Upper lobe of right lung (tissue), 1 donor: ENCODE measurements at places on chromosomes 7 and 10. TPM values are rescaled to one million over a fixed set of nuclear protein-coding genes. Genes with fewer than 3 reads are reported as not detected.

- peak; percentile 65 for DNase-seq
- peak overlapping the region; percentile 83 for H3K27ac ChIP-seq
- peak overlapping the region; percentile 33 for H3K4me3 ChIP-seq
- H3K4me1 ChIP-seq = peaks cover 49% of the 10 kb centered on the region
Observed at GRCh38 chr7:101121991-101122932, 4.6 kb upstream of the SERPINE1 start.

The ASB10 gene
- not detected for total RNA-seq

DNA sequence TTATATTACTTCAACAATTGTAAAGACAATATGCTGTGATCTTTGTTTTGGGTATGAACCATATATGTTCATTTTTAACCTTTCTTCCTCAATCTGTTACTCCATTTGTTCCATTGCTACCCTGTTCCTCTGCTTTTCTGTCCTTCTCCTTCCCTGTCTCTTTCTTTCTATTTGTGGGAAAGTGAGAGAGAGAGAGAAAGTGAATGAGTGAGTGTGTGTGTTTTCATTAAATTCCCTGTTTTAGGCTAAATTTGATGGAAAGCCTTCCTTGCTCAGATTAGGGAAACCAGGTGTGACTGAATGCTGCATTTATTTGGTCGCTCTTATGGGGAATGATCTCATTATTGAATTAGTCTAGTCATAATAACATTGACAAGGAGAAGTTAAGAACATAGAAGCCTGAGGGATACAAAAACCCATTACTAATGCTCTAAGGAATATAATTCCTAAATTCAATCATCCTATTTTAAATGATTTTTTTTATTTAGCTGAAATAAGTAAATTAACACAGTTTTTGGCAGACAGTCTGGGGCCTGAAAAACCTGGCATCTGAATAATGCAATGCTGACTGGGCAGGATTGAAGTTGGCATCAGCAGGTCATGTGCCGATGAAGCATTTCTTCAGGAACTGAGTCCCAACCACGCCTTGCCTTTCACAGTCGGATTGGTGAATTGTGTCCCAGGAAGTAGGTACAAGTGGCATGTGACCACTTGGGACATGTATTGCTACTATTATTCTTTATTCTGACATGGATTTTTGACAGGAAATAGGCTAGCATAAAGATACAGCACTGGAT lies 117.6 kb upstream of the LRGUK start:
- no peaks in the 10 kb centered on the region for H3K4me1 ChIP-seq
- DNase-seq = no peak
- H3K27ac ChIP-seq = no peak overlapping the region
- peaks cover 4% of the 10 kb centered on the region for H3K36me3 ChIP-seq
- no peak overlapping the region for H3K4me3 ChIP-seq

GRCh38 chr10:42985436-42986316 lies 91.2 kb upstream of the RET start:
- no peak overlapping the region for H3K27ac ChIP-seq
- H3K4me3 ChIP-seq = no peak overlapping the region
- no peaks in the 10 kb centered on the region for H3K36me3 ChIP-seq
- H3K4me1 ChIP-seq = no peaks in the 10 kb centered on the region
- no peaks in the 10 kb centered on the region for H3K27me3 ChIP-seq

DNA sequence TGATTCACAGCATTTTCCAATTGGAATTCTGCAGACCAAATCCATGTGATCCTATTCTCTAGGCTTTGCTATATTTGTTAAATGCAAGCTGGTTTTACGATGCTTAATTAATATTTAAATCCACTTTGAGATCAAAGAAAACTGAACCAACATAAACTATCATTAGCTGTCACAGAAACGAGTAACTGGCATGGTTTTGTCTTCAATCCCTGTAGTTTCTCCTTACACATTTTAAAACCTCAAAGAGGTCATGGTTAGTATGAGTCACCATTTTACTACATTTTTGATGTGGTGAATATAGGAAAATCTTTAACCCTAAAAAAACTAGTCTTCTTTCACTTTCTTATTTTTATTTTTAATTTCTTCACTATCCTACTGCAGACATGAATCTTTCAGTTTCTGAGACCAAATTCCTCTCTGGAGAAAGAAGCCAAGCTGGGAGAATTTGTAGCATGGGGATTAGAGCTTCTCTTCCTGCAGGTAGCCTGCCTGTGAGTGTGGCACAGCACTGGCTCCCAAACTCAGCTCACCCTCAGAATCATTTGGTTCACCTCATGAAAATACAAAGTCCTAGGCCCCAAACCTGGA lies 8.7 kb upstream of the LIPM start:
- H3K4me1 ChIP-seq = no peaks in the 10 kb centered on the region
- no peaks in the 10 kb centered on the region for H3K27me3 ChIP-seq
- DNase-seq = no peak
- no peak overlapping the region for H3K4me3 ChIP-seq
- no peaks in the 10 kb centered on the region for H3K36me3 ChIP-seq

GRCh38 chr10:1063232-1063865 lies 7.2 kb downstream of the WDR37 start:
- no peaks in the 10 kb centered on the region for H3K27me3 ChIP-seq
- peaks cover 2% of the 10 kb centered on the region for H3K4me1 ChIP-seq
- H3K27ac ChIP-seq = no peak overlapping the region
- H3K36me3 ChIP-seq = peaks cover 17% of the 10 kb centered on the region
- no peak for DNase-seq

The PNLIP gene
- not detected for total RNA-seq

The LRRC17 gene
- total RNA-seq = 0.58 TPM

DNA sequence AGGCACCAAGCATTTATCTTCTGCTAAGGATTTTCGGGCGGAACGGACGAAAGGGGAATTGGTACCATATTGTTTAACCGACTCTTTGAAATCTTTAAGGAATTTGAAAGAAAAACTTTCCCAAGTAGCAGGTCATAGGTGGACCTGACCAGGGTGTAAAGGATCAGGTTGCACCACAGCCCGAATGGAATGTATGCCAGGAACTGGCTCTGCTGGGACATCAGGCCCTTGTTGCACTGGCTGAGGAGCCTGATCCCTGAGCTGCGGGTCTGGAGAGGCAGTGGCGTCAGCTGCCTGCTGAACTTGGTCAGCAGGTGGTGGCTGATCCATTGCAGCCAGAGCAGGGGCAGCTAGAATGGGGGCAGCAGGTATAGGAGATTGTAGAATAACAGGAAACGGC lies 41.4 kb upstream of the AKR1C2 start:
- no peak overlapping the region for H3K27ac ChIP-seq
- no peaks in the 10 kb centered on the region for H3K27me3 ChIP-seq
- H3K4me3 ChIP-seq = no peak overlapping the region
- no peaks in the 10 kb centered on the region for H3K36me3 ChIP-seq

The GPR26 gene
- not detected for total RNA-seq

DNA sequence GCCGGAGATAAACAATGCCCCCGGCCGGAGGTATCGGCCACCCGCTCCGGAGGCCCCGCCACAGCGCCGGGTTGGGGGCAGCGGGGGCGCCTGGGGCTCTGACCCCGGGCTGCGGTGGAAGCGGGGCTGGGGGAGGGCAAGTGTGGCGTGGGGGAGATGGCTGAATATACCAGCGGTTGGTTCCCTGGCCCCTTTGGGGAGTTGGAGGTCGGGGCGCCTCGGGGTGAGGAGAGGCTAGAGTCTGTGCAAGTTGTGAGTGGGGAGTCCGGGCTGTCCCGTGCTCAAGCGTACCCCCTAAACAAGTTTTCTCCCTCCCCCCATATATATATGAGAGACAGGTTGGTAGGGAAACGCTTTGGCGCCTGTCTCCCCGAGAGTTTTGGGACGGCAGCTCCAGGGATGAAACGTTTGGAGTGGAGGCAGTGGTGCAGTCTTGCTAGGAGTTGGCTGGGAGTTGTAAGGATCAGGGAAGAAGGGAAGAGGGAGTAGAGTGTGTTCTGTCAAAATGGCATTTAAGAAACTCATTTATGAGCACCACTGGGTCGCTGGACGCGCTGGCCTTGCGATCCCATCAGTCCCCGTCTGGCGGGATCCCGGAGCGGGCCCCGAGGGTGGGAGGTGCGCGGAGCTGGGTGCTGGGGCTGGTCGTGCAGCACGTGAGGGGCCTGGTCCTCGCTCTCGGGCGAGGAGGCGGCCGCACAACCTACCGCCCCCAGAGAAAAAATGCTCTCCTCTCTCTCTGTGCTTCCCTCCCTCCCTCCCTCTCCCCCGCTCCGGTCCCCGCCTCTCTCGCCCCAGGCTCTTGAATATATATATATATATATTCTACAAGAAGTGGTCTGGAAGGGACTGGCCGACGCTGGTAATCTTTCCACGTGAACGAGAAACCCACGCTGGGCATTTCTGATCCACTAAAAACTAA lies 1.1 kb downstream of the TET1 start:
- peaks cover 23% of the 10 kb centered on the region for H3K27me3 ChIP-seq
- H3K4me1 ChIP-seq = peaks cover 9% of the 10 kb centered on the region
- peak overlapping the region; percentile 67 for H3K4me3 ChIP-seq

GRCh38 chr10:68989317-68989990 lies 851 bp downstream of the KIFBP start:
- H3K36me3 ChIP-seq = peaks cover 14% of the 10 kb centered on the region
- no peak for DNase-seq
- peaks cover 47% of the 10 kb centered on the region for H3K4me1 ChIP-seq
- peak overlapping the region; percentile 89 for H3K4me3 ChIP-seq

- peak; percentile 69 for DNase-seq
- peak within 1 kb of the TSS; percentile 44 for H3K4me3 ChIP-seq
- H3K27me3 ChIP-seq = peaks cover 30% of the 10 kb centered on the region
- H3K36me3 ChIP-seq = no peaks in the 10 kb centered on the region
Observed at GRCh38 chr10:133159950-133160825, at the start of gene KNDC1. KNDC1 (plus strand) TSS chr10:133160219; CDS start chr10:133160468, 249 bp downstream.

The ENTPD7 gene
- 7.9 TPM for total RNA-seq

DNA sequence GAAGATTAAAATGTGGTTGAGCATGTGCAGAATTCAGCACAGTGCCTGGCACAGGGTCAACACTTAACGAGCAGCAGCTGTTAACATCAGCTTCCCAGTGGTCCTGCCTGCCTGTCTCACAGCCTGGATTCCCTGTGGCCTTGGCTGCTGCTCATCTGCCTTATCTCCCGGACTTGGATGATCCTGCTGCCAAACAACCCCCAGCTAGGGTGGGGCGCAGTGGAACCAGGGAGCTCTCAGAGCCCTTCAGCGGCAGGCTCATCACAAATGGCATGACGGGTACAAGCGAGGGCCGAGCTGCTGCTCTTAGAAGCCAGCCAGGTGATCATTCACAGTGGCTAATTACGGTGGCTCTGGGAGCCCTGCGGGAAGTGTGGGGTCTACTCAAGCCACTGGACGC lies 13.0 kb upstream of the SMARCD3 start:
- peak; percentile 48 for DNase-seq
- no peaks in the 10 kb centered on the region for H3K4me1 ChIP-seq

DNA sequence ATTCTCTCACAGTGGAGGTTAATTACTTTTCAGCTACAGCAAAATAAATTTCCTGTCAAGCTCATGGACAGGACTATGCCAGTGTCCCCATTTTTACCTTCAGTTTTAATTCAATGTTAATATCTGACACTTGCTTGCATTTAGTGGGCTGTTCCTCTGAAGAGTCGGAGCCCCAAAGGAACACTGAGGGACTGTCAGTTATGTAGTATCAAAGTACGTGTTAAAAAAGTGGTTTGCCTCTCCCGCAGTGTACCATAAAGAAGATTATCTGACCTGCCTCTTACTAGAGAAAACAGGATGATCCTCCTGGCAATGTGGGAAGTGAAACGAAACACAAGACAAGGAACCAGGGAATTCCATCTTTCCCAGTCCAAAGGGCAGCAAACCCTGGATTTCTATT lies 1010.9 kb upstream of the PHF14 start:
- no peak for DNase-seq
- H3K4me1 ChIP-seq = no peaks in the 10 kb centered on the region
- H3K27me3 ChIP-seq = no peaks in the 10 kb centered on the region
- no peaks in the 10 kb centered on the region for H3K36me3 ChIP-seq
- no peak overlapping the region for H3K4me3 ChIP-seq

The AEBP1 gene
- 272 TPM for total RNA-seq

DNA sequence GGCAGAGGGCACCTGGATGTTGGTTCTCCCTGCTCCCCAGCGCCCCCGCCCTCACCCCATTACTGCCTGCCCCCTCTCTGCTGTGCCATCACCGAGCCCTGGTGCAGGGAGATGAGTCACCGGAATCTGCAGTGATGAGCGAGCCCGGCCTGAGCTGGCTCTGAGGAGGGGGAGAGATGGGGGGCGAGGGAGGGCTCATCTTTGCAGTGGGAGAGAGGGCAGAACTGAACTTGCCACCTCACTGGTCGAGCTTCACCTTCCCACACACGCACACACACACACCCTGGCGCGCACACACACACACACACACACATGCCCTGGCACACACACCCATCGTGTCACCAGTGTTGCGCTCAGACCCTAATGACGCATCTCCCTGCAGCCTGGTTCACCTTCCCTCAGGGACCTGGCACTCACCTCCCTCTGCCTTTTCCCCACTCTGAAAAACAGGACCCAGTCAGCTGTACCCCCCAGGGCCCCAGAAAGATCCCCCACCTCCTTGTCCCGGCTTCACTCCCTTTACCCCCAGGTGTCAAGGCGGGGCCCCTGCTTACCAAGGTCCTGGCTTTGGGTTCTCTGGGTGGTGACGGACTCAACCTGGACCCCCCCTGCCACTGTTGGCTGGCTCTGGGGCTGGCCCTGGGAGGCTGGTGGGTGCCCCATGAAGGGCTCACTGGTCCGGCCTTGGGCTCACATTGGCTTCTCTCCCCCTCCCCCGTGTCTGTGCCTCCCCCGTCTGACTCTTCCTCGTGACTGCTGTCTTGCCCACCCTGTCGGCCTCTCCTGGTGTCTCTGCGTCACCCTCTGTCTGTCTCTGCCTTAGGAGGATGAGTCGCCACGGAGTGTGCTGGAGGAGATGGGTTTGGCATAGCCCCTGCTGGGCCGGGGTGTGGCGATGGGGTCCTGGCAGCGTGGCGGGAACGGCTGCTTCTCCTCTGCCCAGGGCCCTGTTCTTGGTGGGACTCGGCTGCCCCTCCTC lies 5.4 kb downstream of the VGF start:
- H3K36me3 ChIP-seq = peaks cover 15% of the 10 kb centered on the region
- no peak overlapping the region for H3K4me3 ChIP-seq
- H3K27ac ChIP-seq = no peak overlapping the region
- H3K4me1 ChIP-seq = peaks cover 27% of the 10 kb centered on the region

The RAMP3 gene
- 255 TPM for total RNA-seq

The C10orf143 gene
- total RNA-seq = 3.4 TPM

The PLXDC2 gene
- total RNA-seq = 129 TPM

The AP3M1 gene
- total RNA-seq = 33.1 TPM
